ENCODE measurements at places on chromosomes 5 and 9.

DNA sequence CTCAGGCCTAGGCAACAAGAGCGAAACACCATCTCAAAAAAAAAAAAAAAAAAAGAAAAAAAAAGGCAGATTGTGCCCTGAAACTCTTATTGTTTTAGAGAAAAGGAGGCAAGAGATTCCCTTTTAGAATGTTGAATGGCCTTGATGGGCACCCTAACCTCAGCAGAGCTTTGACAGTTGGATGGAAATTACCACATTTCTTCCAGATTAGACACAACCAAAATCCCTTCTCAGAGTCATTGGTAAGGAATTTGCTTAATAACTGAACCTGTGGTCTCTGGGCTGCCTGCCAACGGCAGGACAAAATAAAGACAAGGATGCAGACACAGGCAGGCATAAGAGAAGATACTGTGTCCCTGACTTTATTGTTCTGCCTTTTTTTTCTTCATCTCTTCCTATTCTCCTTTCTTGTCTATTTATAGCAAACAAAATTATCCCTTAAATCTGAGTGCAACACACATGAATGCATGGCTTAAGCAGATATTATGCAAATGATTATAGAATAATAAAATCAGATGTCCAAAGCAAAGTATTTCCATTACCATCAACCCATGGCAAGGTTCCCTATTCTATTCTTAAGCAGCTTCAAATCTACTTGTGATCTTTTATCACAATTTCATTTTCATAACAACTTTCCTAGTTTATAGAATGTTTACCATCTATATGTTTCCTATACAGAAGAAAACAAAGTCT, 37.3 kb upstream of the TRIO start:
- DNase-seq = no peak

DNA sequence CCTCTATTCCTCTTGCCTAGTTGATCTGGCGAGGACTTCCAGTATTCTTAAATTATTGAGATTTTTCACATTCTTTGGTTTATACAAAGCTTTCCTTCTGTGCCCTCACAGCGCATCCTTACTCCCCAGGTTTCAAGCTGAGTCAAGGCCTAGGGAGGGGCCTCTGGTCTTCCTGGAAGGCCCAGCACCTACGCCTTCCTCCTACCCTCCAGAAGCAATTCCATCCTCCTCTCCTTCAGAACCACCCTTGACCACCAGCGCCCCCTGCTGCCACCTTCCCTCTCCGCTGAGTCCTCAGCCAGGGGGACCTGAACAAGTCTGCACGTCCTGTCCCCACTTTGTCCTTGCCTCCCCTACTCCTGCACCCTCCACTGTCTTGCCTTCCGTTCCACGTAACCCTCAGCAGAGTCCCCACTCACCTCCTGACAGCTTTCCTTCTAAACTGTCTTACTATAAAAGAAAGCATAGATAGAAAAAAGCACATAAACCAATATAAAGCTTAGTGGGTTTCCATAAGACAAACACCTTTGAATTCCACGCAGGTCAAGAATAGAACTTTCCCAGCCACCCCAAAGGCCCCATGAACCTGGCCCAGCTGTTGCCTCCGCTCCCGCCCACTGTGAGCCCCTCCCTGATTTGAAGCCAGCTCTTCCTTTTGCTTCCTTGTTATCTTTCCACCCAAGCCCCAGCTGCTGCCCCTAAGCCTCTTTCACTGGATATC, 63.0 kb upstream of the CTSL start:
- peak; percentile 81 for DNase-seq

DNA sequence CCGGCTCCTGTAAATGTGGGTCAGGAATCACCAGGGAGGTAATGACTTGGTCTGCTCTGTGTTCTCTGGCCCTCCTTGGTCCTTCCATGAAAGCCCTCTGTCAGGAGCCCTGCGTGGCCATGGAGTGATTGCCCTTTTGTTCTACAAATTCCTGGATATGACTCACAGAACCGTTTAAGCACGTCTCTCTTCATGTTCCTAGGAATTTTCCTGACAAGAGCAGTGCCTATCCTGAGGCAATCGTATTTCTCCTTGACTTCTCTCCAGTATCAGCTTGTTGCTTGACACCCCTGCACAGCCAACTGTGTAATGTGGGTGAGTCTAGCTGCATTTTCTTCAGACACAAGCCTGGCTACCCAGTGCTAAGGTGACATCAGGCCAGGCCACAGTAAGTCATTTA, 274.3 kb upstream of the ZNF462 start:
- no peak for DNase-seq

GRCh38 chr5:179822059-179822432, 1.3 kb downstream of the SQSTM1 start:
- no peak for DNase-seq
